ENCODE measurements at places on chromosomes 12 and 14.

DNA sequence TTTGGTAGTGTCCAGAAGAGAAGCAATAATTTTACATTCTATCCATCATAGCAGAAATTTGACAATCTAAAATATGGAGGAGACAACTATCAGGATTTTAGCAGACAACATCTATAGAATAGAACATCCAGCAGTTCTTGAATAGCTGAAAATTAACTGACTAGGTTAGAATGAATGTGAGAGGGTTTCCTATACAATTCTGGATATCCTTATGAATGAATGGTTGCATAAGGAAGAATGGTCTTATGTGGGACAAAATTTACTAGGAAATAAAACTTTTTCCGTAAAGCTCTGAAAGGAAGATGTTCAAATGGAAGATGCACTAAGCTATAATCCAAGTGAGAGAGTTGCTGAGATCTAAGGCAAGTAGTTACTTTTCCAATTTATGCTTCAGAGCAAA, at the start of gene OR6C3:
Gene OR6C3 (plus strand): TSS at position 301 of the 400 bp plus-strand sequence. CDS start 955 bp downstream, outside the sequence.
- DNase-seq, result no peak

DNA sequence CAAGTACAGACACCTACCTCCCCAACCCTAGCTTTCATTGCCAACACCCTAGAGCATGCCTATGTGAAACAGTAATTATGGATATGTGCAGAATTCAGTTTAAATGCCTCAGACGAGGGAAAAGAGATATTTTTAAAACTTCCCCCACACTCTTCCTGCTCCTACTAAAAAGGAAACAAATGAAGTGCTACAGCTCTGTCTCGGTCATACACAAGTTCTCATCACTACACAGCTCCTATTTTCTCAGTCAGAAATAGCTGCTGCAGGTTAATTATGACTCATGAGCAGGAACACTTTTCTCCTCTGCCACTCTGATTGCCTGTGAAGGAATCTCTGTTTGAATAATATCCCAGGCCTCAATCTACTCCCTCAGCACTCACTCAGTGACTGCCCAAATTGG, 703.6 kb upstream of the FLRT2 start:
- no peak for DNase-seq

DNA sequence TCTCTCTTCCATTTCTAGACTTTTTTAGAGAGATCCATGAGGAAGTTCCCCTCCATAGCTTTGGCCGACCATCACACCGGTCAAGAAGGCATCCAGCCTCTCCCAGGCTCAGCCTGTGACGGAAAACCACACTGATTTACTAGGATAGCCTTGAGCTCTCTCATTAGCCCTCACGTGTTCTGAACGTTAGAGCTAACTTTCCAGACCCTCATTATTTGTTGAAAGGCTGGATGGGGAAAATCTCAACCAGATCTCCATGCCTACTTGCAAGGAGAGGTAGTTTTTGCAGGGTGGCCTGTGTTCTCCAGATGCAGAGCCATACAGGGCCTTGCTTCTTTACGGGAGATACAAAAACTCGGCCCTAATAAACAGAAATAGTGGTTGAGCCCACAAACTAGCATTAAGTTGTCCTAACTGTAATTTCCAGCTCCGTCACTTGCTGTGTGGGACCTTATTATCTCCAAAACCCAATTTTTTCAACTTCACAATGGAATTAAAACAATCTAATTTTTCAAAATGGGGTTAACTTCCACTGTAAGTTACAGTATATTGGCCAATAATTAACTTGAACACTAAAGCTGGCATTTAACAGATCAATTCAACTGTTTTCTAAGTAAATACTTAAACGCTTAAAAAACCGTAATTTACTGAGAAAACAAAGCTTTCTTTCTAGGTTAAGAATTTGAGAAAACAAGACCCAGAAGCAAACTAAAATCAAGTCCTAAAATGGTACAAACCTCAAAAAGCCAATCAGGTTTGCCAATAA, 65.3 kb downstream of the KLHL28 start:
- DNase-seq, result no peak

GRCh38 chr14:89544636-89545301, 127.7 kb upstream of the FOXN3 start:
- DNase-seq, result no peak

DNA sequence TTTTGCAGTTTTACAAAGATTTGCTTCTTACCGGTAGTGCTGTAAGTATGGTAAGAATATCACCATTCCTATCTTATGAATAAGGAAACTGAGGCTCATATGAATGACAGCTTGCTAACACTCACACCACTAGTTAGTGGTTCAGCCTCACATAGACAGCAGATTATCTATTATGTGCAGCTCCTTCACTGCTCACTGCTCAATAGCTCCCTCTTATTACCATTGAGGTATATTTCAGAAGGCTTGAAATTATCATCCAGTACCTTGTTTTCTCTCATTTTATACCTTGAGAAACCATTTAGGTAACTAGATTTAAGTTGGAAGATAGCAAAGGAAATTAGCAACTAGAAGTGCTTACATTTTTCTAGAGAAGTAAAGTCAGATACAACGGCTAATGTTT, 15.5 kb downstream of the RIC8B start:
- DNase-seq, result no peak

- DNase-seq, result no peak
Measured at GRCh38 chr12:54940727-54941315, 43.7 kb downstream of the TESPA1 start.

- DNase-seq, result no peak
Measured at GRCh38 chr14:31071151-31071550, 45.0 kb upstream of the STRN3 start.

DNA sequence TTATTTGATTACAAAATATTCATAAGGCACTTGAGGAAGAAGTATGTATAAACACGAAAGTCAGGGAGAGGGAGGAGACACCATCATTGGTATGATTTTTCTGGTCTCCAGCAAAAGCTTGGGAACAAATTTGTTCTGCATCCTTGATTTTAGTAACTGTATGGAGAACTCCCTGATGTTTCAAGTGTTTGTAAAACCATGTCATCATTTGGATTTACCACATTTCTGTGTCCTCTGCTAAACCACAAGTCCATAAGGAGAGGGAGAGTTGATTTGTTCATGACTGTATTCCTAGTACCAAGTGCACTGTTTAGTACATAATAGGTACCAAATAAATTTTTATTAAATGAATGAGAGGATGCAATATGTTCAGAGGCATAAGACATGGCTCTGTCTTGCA, 181.1 kb downstream of the BTG1 start:
- no peak for DNase-seq

DNA sequence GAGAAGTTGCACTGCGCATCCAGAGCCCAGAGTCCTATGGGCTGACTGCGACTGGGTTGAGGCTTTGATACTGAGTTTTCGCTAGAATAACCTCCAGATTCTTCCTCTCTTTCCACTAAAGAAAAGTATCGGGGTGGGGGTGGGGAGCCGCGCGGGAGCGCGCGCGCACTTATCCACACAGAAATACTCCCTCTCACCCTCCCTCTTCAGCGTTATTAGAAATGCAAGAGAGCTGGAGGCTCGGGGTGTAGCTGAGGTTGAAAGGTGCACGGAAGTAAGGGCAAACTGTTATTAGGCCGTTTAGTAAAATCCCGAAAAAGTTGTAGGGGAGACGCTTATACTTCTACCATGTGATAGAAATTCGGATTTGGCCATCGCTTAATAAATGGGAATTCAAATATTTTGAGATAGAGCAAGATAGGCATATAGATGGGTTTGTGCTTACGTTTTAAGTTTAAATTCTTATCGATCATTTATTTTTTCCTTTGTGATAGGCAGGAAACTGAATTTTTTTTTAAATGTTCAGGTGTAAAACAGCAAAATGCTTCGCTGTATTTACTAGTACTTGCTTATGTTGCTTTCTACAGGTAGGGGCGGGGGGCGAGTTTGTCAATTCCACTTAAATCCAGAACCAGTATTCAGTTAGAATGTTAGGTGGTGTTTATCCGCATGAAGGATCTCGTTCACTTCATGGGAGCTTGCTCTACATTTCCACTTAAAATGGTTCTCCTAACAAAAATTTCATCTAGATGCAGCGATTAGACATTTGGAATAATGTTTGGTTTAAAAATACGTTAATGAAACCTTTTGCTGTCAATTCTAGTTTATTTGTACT, 1.1 kb downstream of the ARHGAP5 start:
- DNase-seq, result no peak
